ENCODE measurements at places on chromosomes 13 and 19.

GRCh38 chr13:51945149-51945548 lies 66.1 kb downstream of the ATP7B start:
- DNase-seq = no peak

DNA sequence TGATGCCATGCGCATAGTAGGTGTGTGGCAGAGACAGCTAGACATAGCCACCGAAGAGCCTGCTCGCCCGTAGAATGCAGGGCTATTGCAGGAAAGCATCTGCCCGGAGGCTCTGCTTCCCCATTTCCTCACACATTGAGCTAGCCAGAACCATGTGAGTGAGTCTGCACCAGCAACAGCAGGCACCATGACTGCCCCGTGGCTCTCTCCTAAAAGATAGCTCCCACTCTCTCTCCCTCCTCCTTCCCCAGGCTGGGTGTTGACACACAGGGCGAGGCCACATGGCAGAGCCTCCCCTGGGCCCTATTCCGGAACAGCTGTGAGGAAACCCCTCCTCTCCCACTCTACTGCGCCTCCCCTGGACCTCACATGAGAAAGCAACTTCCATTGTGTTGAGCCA lies 52.3 kb upstream of the ATP12A start:
- DNase-seq = no peak

DNA sequence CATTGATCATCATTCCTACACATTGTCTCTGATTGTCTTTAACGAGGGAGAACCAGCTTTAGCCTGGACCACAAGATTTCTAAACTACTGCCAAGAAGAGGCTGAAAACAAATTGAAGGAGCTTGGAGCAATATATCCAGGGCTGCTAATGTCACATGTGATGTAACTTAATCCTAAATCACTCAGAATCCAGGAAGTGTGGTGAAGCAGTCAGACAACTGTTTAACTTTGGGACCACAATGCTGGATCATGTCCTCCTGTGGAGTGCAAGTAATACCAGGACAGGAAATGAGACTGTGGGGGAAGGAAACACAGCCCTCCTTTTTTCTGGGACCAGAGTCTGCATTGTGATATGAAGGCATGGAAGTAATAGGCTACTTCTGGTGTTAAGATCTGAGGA lies 430.2 kb downstream of the KCTD12 start:
- DNase-seq = no peak

GRCh38 chr13:51923983-51924539 lies 62.3 kb downstream of the CCDC70 start:
- no peak for DNase-seq

GRCh38 chr13:75115171-75115570 lies 366.8 kb downstream of the TBC1D4 start:
- no peak for DNase-seq

All from activated T-helper 2 cell treated with anti-CD3 and anti-CD28 coated beads, Interferon-gamma antibody, Interleukin-2, Interleukin-4, amounts not matched to agents 10 μg/mL and 5 μg/mL and 100 μg/mL, durations not matched to agents 14 hours and 24 hours and 36 hours (primary cell).